ENCODE measurements at places on chromosomes 4 and X.
A peak's percentile ranks its signal among the peaks of the same experiment; 100 is the strongest.

GRCh38 chrX:43559644-43560043, 96.5 kb upstream of the MAOA start:
- DNase-seq: peak; percentile 36

DNA sequence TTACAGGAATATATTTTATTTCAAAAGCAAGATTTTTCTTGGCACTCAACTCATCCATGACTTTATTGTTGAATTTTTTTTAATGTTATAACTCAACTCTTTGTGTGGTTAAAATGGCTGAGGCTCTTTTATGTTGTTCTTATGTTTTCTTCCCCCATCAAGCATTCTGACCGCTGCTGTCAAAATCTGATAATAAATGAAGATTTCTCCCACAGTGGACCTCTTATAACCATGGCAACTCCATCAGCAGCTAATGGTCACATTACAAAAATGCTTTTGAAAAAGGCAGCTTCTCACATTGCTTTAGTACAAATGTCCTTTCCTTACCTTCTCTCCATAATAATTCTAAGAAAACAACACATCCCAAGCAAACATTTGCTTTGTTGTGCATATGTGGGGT, 96.0 kb upstream of the ATOH1 start:
- no peak for DNase-seq

DNA sequence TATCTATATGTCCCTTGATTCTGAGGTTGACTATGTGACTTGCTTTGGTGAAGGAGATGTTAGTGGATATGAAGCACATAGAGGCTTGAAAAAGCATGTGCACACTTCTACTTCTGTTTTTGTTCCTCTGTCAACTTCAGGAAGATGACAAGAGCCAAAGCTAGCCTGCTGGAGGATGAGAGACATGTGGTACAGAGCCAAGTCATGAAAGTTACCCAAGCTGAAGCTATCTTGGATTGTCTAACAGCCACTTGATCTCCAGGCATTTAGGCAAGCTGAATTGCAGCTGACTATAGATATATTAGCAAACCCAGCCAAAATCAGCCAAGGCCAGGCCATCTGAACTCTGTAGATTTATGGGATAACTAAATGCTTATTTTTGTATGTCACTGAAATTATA, 70.8 kb upstream of the DYNLT3 start:
- DNase-seq: no peak

DNA sequence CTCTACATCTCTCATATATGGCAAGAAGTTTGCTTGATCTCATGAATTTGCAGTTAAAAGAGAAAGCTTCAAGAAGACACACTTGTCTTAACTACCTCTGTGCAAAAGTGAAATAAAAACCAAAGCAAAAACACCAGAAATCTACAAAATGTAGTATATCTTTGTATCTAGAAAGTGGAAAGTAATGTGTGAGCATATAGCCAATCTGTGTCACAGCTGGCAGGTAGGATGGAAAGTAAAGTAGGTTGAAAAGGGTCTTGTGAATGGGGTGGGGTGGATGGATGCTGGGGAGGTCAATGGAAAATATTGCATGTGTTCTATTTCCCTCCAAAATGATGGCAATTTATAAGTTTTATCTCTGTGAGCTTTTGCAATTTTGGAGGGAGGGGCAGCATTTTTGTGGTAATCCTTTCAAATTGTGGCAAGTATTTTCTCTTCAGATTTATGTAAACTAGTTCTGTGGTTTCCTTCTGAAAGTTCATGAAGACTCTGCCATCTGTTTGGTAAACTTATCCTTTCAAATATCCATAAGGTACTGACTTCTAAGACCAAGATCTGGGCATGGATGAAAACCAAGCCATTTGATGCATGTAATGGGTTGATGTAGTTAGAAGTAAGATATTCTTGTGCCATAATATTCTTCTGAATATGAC, 215.9 kb upstream of the GIMD1 start:
- peak; percentile 56 for DNase-seq

DNA sequence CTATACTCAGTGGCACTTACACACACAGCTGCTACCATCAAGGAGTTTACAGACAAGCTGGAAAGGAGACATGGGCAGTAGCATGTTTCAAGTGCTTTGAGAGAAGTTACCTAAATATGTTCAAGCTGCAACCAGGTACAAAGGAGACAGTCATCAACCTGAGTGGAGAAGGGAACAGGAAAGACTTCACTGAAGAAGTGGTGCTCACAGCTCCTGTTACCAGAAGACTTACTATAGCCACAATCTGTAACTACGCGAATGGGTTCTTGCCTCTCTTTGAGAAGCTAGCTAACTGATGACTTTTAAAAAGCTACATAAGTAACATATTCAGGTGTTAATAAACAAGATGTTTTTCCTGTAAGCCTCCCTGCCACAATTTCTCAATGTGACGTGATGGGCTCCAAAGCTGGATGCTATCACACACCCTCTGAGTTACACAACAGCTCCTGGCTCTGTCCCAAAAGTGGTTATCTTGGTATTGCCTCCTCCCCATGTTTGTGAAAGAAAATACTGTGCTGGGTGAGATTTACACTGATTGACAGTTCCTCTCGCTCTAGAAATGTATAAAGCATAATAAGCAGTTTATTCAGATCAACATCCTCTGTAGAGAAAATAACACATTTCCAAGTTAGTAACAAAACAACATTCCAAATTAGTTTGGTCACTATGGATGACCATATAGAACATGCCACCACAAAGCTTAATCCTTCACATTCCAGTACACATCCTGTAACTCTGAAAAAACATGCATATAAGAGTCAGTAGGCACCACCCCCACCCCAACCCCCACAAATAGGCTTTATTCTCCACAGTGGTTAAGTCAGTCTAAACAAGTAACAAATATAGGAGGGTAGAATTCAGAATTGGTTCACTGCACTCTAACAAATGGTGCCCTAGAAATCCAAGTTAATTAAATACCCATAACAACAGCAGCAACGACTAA, 81.8 kb downstream of the FRYL start:
- peak; percentile 96 for DNase-seq

Measured in fibroblast of skin of back (primary cell).